ENCODE measurements at places on chromosomes 4 and X. TPM values are rescaled to one million over a fixed set of nuclear protein-coding genes. Genes with fewer than 3 reads are reported as not detected.
A peak's percentile ranks its signal among the peaks of the same experiment; 100 is the strongest.

Gene USP17L13
- not detected for total RNA-seq

Gene CHIC1
- 9.7 TPM for total RNA-seq

Gene PABPC5
- 1.1 TPM for total RNA-seq

Gene UGT2A1
- not detected for total RNA-seq

Gene VCX2
- not detected for total RNA-seq

Gene ADAD1
- not detected for total RNA-seq

Gene CD38
- 2.1 TPM for total RNA-seq

Gene BTK
- not detected for total RNA-seq

Gene ARSJ
- 1.4 TPM for total RNA-seq

GRCh38 chrX:42975906-42976305 is 197.9 kb upstream of the PPP1R2C start:
- no peak overlapping the region for H3K27ac ChIP-seq
- DNase-seq: no peak
- no peaks in the 10 kb centered on the region for H3K27me3 ChIP-seq
- no peaks in the 10 kb centered on the region for H3K36me3 ChIP-seq
- H3K4me3 ChIP-seq: no peak overlapping the region
- no peaks in the 10 kb centered on the region for H3K4me1 ChIP-seq

DNA sequence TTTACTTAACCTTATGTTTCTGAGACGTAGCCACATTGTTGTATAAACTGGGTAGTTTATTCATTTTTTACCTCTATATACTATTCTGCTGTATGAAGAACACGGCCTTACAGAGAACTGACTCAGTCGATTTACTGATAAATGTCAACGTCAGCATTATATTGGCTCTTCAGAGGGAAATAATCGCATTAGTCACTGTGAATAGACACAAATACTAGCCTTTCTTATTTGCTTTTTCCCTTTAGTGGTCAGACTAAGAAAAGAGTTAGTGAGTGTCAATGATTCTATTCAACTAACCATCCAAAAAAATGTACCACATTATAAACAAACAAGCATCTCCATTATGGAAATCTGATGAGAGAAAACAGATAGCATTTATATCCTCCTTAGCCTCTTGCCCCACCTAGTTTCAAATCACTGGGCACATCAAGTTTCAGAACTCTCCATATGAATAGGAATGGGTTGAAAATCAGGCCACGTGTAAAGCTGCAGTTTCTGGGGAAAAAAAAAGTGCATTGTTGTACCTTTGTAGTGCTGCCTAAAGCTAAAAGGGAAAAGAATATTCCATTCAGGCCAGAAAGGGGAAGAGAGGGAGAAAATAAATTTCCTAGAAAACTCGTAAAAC is 146.7 kb upstream of the VCX3A start:
- no peak for DNase-seq
- H3K4me3 ChIP-seq: no peak overlapping the region
- no peaks in the 10 kb centered on the region for H3K36me3 ChIP-seq
- no peaks in the 10 kb centered on the region for H3K4me1 ChIP-seq
- no peak overlapping the region for H3K27ac ChIP-seq

DNA sequence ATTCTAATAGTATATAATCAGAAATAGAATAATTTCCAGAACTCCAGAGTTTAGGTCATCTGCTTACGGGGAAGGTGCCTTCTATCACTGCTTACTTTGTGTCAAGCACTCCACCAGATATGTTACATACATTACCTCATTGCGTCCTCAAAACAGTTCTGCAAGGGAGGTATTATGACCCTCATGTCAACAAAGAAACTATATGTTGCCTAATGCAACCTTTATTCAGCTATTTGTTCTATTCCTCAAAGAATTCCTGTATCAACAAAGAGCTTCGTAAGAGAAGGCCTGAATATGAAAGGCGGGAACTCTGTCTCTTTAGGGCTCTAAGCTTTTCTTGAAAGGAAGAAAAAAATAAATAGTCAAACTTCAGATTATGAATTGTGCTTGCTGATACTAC is 114.7 kb downstream of the PDLIM5 start:
- H3K4me3 ChIP-seq: no peak overlapping the region
- no peaks in the 10 kb centered on the region for H3K36me3 ChIP-seq
- DNase-seq: no peak
- H3K27me3 ChIP-seq: no peaks in the 10 kb centered on the region
- H3K27ac ChIP-seq: no peak overlapping the region

DNA sequence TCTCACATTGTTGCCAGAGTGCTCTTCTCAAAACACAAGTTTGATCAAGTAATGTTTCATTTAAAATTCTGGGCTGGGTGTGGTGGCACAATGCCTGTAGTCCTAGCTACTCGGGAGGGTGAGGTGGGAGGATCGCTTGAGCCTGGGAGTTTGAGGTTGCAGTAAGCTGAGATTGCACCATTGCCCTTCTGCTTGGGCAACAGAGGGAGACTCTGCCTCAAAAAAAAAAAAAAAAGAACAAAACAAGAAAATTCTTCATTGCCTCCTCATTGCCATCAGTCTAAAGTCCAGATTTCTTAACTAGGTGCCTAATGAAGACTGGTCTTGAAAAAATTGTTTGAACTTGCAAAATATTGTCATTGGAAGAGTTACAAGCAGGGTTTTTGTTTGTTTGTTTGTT is 120.1 kb downstream of the MFAP3L start:
- H3K27ac ChIP-seq: no peak overlapping the region
- H3K4me1 ChIP-seq: no peaks in the 10 kb centered on the region
- H3K36me3 ChIP-seq: no peaks in the 10 kb centered on the region
- no peak for DNase-seq

GRCh38 chr4:148812101-148812500 is 369.9 kb upstream of the NR3C2 start:
- H3K36me3 ChIP-seq: no peaks in the 10 kb centered on the region
- no peak overlapping the region for H3K4me3 ChIP-seq
- no peaks in the 10 kb centered on the region for H3K4me1 ChIP-seq
- no peaks in the 10 kb centered on the region for H3K27me3 ChIP-seq

DNA sequence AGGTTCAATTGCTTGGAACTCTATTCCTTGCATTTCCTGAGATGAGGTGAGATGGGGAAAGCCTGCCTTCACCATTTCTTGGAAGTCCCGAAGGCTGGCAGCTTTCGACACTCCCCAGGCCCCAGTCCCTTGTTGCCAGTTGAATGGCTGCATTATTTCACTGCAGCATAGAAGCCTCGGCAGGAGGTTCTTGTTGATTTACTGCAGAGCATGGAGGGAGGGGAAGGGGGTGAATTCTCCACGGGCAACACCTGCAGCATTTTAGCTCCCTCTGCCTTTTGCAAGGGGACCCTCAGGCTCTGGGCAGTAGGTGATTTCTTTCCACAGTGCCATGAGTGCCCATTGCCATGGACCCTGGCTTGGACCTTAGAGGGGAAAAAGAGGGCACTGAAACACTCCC is 10.7 kb upstream of the BCLAF3 start:
- H3K36me3 ChIP-seq: no peaks in the 10 kb centered on the region
- DNase-seq: no peak
- H3K4me3 ChIP-seq: no peak overlapping the region
- no peaks in the 10 kb centered on the region for H3K4me1 ChIP-seq

DNA sequence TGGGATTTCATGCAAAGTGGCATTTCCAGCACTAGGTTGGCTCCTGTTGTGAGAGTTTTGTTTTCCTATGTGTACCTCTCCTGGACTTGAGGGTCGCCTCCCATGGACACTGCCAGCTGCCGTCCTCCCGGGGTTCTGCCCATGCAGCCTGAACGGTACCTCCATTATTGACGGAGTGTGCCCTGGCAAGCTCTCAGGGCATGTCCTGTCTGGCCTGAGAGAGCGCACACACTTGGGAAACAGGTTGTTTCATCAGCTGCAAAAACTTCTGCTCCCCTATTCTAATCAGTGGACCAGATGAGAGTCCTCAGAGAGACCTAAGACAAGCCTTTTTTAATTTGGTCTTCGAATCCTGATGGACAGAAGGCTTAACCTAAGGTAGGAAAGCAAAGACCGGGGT is 56.6 kb upstream of the HOPX start:
- no peak overlapping the region for H3K27ac ChIP-seq
- H3K27me3 ChIP-seq: no peaks in the 10 kb centered on the region
- H3K4me3 ChIP-seq: no peak overlapping the region
- no peaks in the 10 kb centered on the region for H3K4me1 ChIP-seq
- H3K36me3 ChIP-seq: no peaks in the 10 kb centered on the region

DNA sequence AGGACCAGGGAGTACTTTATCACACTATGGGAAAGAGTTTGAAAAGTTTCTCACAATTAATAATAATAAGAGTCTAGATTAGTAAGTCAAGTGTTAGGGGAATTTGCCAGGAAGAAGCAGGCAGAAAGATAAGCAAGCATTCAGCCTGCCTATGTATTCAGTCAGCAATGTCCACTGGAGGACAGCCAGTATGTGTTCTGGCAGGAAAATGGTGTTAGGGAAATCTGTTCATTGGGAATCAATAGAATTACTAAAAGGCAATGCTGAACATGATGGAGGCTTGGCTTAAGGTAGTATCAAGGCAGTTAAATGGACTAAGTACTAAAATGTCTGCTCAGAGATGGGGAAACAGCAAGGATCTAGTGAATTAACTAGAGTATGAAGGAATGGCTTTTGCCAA is 221.2 kb downstream of the PPP4R3C start:
- no peak overlapping the region for H3K4me3 ChIP-seq
- H3K4me1 ChIP-seq: no peaks in the 10 kb centered on the region
- no peak overlapping the region for H3K27ac ChIP-seq

- H3K27me3 ChIP-seq: no peaks in the 10 kb centered on the region
- H3K4me3 ChIP-seq: no peak overlapping the region
- no peaks in the 10 kb centered on the region for H3K4me1 ChIP-seq
Measured at GRCh38 chr4:11074581-11075241, 354.0 kb downstream of the HS3ST1 start.

GRCh38 chr4:11039634-11040131 is 355.1 kb upstream of the CLNK start:
- no peaks in the 10 kb centered on the region for H3K27me3 ChIP-seq
- no peak for DNase-seq
- H3K36me3 ChIP-seq: no peaks in the 10 kb centered on the region
- H3K27ac ChIP-seq: no peak overlapping the region

DNA sequence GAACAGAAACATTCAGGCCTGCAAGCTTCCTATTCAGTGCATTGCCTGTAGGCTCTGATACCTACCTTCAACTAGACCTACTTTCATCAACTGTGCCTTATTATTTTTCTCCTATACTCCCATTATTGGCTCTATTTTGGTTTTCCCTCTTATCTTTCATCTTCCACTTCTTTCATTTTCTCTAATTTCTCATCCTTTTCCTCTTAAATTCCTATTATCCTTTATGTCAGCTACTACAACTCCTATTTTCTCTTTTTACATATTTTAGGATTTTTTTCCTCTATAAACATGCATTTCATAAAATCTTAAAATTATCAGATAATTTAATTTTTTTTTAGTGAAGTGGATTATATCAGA is 61.6 kb upstream of the PRDM8 start:
- H3K27me3 ChIP-seq: no peaks in the 10 kb centered on the region
- no peak overlapping the region for H3K27ac ChIP-seq
- H3K36me3 ChIP-seq: no peaks in the 10 kb centered on the region
- no peaks in the 10 kb centered on the region for H3K4me1 ChIP-seq

DNA sequence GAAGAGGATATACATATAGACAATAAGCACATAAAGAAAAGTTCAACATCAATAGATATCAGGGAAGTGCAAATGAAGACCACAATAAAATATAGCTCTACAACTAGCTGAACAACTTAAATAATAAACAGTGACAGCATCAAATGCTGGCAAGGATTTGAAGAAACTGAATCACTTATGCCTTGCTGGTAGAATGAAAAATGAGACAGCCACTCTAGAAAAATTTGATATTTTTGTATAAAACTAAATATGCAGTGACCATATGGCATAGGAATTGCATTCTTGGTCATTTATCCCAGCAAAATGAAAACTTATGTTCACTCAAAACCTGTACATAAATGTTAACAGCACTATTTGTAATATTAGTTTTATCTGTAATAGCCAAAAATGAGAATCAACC is 1102.0 kb downstream of the C4orf33 start:
- H3K36me3 ChIP-seq: no peaks in the 10 kb centered on the region
- H3K4me1 ChIP-seq: no peaks in the 10 kb centered on the region
- H3K27me3 ChIP-seq: no peaks in the 10 kb centered on the region
- no peak overlapping the region for H3K4me3 ChIP-seq
- H3K27ac ChIP-seq: no peak overlapping the region

GRCh38 chrX:1465286-1466231 is 12.8 kb upstream of the ASMTL start:
- H3K4me3 ChIP-seq: no peak overlapping the region
- no peaks in the 10 kb centered on the region for H3K27me3 ChIP-seq
- no peaks in the 10 kb centered on the region for H3K36me3 ChIP-seq
- no peak for DNase-seq
- no peak overlapping the region for H3K27ac ChIP-seq

DNA sequence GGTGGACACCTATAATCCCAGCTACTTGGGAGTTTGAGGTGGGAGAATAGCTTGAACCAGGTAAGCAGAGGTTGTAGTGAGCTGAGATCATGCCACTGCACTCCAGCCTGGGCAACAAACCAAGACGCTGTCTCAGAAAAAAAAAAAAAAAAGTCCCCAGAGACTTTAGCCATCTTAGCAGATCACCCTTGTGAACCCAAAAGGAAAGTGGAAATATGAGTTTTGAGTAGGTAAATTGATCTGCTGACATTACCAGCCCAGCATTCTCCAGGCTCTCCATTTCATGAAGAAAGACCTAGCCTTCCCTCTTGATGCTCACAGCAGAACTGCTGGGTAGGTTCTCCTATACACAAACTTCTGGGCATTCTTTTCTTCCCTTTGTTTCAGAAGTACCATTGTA is 24.5 kb upstream of the HNRNPD start:
- DNase-seq: no peak
- no peak overlapping the region for H3K4me3 ChIP-seq
- no peak overlapping the region for H3K27ac ChIP-seq
- no peaks in the 10 kb centered on the region for H3K27me3 ChIP-seq
- no peaks in the 10 kb centered on the region for H3K36me3 ChIP-seq

- no peaks in the 10 kb centered on the region for H3K36me3 ChIP-seq
- H3K4me3 ChIP-seq: no peak overlapping the region
- no peak overlapping the region for H3K27ac ChIP-seq
- H3K4me1 ChIP-seq: no peaks in the 10 kb centered on the region
Measured at GRCh38 chr4:148225639-148226038, 216.6 kb downstream of the NR3C2 start.

DNA sequence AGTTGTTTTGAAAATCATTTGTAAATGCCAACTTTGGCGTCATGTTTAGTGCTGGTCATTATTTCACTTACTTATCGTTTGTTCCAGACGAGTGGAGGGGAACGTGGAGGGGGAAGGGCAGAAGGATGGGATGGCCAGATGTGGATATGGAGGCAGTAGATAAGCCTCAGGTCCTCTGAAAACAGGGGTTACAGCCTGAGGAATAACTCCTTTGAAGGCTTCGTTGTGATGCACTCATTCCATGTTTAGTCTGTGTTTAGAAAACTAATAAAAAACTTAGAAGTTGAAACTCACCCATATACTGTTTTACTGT is 1.1 kb downstream of the MOB1B start:
- peak overlapping the region; percentile 82 for H3K4me3 ChIP-seq
- H3K27ac ChIP-seq: peak overlapping the region; percentile 86

DNA sequence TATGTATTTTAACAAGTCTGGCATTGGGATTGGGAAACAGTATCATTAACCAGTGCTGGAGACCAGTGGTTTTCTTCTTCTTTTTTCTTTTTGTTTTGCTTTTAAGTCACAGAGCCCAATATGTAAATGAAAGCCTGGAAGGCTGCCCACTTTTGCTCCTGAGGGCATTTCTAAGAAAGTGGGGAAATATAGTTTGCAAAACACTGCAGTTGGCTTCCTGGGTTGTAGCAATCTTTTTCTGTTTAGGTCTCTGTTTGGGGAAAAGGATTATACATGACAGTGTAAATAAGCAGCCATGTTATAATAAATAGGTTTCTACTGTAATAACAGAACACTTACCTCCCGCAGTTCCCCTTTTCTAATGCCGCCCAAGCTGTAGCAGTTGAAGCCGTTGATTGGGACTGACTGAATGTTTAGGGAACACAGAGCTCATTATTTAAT is 105.5 kb downstream of the TMEM164 start:
- H3K4me3 ChIP-seq: no peak overlapping the region
- no peaks in the 10 kb centered on the region for H3K27me3 ChIP-seq
- no peak overlapping the region for H3K27ac ChIP-seq
- no peaks in the 10 kb centered on the region for H3K4me1 ChIP-seq
